NCI-H69 (cell line): ENCODE measurements at places on chromosomes 1 and 21.
A peak's percentile ranks its signal among the peaks of the same experiment; 100 is the strongest.

DNA sequence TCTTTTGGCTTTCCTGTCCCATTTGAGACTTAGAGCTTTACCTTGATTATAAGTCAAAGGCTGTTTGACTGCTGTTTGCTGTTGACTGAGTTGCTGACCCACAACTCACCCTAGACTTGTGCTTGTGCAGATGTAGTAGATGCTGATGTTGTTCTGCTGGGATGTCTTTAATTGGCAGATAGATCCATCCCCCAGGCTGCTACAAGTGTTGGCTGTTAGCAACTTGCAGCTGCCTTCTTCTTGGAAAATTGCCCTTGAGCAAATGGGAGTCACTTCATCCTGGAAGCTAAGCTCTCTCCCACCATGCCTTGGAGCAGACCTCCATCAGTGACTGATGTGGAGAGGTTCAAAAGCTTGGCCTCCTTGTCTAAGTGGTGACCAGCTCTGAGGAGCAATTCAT, 139.3 kb upstream of the KIAA0040 start:
- DNase-seq = no peak

GRCh38 chr1:172293429-172293828, 127.1 kb upstream of the C1orf105 start:
- DNase-seq = no peak

DNA sequence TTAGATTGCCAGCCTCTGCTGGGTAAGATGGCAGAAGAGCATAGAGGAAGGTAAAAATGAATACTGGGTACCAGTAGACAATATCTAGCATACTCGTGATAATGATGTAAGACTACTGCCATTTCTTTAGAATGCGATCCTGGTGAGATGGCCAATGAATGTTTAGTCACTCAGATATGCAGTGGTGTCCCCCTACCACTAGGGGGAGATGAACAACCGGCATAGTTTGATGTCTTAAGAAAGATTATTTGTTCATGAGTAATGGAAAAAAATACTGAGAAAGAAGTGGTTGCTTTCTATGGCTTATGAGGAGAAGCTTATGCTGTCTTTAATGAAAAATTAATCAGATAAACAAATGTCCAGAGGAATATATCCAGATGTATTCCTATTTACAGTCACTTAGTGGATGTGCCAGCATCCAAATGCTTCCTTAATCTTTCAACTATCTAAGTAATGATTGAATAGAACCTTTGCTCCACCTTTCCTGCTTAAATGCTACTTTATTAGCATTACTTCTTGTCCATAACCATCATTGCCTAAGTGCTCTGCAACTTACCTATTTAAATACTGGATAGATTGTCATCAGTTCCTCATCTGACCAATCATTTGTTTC, 256.6 kb downstream of the ST6GALNAC3 start:
- peak; percentile 70 for DNase-seq

DNA sequence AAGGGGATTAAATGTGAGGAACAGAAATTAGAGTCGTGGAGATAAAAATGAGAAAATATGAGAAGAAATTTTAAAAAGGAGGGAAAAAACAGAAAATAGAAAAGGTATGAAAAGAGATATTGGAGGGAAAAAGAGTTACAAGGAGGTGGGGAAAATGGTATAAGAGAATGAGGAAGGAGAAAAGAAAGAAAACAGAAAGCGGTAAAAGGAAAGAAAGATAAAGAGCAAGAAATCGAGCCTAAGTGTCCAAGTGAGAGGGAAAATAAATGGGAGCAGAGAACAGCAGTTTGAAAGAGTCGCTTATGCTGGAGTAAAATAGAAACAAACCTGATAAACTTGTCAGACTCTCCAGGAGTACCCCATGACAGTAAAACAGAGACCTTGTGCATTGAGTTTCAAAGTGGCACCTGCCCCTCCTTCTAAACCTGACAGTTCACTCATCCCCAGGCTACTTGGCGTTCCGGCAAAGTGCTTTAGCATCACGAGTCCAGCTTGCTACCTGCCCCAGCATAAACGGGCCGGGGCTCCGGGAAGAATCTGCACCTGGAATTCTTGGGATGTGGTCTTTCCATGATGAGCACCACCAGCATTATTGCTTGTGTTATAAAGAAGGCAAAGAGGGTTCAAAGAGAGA, 585 bp downstream of the NEGR1 start:
- DNase-seq = peak; percentile 56

DNA sequence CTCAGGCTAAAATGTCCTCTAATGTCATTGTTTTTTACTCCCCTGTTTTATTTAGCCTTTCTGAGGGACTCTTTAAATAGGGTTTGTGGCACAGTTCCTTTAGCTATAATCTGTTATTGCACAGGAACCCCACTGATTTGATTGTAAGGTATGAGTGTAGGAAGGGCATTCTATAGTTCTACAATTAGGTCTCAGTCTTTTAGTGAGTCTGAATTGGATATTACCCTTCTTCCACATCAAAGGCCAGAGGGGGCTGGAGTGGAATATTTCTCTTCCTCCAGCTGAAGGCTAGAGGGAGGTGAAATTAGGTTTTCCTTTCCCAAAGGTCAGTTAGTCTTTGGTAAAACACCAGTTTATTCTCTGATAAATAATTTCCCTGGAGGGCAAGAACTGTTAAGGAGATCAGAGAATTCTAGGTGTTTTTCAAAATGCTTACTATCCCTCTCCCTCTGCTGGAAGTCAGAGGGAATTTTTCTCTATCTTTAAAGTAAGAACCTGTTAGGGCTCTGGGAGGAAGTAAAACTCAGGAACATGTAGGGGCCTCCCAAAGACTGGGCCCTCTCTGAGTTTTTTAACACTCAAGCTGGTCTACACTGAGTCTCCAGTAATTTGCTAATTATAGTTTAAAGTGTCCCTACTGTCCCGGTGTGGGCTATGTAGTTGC, 176.3 kb upstream of the ZNHIT6 start:
- DNase-seq = peak; percentile 70

- no peak for DNase-seq
These were observed 39.5 kb downstream of the TMEM200B start for GRCh38 chr1:29084196-29084521.

DNA sequence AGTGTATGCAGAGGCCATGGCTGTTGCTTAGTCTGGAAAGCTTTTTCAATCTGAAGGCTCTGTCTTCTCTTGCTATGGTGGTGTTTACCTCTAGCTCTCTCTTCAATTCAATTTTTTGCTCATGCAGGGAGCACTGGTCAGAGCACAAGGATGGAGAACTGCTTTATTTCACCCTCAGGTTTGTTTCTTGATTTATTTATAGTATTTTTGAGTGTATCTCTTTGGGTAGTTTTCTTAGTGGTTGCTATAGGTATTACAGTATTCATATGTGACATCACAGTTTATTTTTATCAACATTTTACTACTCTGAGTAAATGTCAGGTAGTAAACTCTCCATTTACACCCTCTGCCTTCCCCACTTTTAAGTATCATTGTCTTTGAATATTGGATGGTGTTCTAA, 147.9 kb downstream of the RASAL2 start:
- no peak for DNase-seq

DNA sequence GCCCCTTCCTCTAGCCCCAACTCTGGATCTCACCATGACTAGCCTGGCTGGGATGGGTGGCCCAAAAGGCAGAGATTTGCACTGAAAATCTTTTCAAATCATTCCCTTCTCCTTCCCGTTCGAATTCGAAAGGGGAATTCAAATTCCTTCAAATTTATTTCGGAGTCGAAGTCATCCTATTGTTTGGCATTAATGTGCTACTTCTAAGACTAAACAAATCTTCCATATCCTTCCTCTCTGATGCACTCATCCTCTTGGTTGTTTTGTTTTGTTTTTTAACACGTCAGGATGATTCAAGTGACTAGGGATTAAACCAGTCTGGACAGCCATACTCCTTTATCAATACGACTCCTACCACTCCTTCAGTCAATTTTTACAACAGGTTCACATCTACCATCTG, 95.5 kb upstream of the SGIP1 start:
- DNase-seq = no peak

DNA sequence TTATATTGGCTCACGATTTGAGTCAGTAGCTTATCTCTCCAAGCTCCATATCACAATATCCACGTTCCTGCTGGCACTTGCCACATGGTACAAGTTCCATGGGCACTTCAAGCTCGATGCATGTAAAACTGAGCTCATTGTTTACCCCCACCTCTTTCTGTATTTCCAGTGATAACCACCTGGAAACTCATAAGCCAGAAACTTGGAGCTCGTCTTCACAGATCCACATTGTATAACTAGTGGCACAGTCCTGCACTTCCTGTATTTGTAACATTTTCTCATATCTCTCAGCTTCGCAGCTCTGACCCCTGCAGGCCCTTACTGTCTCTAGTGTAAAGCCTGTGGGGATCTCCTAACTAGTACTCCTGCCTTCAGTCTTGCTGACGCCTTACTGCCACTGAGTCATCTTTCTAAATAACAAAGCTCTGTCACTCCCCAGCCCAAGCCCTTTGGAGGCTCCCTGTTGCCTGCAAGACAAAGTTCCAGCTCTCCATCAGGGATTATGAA, 6.5 kb upstream of the C2CD4D start:
- peak; percentile 9 for DNase-seq

DNA sequence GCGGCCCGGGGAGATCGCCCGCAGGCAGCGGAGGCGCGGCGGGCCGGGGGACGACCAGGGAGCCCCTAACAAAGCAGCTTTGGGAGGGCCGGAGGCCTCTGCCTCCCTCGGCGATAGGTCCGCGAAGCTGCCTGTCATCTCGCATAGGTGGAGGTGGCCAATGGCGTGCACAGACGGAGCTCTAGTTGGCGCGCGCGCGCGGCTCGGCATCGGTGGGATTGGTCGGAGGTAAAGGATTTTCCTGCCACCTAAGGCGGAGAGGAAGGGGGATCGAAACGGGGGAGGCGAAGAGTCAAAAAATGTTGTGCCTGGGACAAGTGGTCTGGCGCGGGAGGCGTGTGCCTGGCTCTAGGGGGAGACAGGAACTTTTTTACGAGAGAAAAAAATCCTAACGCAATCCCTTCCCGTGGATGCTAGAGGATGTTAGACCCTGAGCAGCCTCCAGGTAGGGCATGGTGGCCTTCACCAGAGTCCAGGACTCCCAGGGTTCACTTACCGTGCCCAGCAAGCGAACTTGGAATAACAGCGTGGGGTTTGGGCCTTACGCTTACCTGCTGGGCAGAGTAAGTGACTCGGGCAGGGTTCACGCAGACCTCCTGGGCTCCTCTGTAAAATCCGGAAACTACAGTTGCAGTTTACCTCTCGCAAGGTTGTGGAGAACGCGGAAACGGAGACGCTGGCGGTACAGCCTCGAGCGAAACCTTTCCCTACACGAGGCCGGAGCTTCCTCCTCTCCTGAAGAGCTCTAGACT, 99.9 kb upstream of the SOD1 start:
- peak; percentile 100 for DNase-seq

GRCh38 chr1:60809204-60809980, 273.0 kb upstream of the NFIA start:
- DNase-seq = peak; percentile 88

GRCh38 chr1:43970502-43970901, 692 bp downstream of the DPH2 start:
- DNase-seq = no peak

DNA sequence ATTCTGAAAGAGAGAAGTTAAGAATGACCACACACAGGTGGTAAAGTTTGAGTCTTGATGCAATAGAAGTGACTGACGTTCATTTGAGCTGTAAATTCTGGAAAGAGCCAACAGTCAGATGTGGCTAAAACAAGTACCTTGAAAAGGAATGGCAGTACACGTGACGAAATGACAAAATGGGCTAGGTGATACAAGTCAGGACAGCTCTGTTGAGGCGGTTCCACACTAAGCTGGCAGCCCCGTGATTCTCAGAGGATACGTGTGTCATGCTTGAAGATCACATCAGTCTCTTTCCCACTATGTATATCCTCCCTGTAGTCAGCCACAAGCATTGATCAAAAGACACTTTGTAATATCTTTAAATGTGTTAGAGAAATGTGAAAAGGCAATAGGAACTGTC, 881.3 kb upstream of the ADGRL2 start:
- no peak for DNase-seq

DNA sequence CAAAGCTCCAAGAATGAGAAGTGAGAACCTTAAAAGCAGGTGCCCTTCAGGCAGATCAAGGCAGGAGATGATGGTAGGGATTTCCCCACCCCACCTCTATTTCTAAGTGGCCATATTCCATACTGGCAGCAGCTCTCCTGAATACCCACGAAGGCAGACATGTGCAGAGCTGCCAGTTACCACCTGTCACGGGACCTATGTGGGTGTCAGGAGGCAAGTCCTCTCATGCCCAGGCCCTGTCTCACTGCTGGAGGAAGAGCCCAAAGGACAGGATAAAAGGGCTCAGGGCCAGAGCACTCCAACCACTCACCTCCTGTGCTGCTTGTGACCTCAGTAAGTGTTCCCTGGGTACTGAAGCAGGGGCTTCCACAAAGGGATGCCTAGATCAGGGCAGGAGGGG, 721 bp upstream of the LCE1B start:
- no peak for DNase-seq

DNA sequence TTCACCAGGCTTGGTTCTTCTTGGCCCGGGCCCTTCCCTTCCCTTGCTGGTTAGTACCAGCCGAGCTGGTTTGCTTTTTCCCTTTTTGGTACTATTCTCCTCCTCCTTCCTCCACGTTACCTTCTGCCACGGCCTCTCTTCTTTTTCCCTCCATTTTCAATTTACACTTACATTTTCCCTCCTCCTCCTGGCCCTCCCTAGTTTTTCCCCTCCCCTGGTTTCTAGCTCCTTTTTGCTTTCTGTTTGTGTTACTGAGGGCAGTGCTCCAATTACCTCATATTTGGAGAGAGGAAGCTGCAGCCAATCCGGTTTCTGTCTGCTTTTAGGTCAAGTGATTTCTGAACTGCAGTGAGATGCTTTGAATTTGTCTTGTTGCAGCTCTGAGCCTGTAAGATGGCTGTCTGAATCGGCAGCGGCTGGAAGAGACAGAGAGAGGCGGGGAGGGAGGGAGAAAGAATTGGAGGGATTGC, 63.7 kb downstream of the MACF1 start:
- peak; percentile 90 for DNase-seq

DNA sequence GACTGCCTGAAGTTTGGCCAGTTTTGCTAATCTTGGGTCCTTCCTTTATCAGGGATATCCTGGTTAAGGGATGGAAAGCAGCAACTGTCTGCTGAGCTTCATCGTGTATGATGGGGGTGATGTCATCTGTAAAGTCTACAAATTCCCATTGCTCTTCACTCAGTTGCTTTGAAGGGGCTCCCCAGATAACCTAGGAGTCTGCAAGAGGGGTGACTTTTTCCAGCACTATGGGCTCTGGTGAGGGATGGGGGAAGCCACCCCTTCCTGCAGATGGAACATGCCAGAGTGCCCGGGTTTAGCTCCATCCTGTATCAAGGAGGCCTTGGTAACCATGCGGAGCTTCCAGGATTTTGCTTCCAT, 28.4 kb downstream of the EDARADD start:
- no peak for DNase-seq

- DNase-seq = peak; percentile 71
These were observed 57.1 kb upstream of the ATP1B1 start for GRCh38 chr1:169049258-169049938.
